ENCODE measurements at places on chromosomes 1 and 21.

DNA sequence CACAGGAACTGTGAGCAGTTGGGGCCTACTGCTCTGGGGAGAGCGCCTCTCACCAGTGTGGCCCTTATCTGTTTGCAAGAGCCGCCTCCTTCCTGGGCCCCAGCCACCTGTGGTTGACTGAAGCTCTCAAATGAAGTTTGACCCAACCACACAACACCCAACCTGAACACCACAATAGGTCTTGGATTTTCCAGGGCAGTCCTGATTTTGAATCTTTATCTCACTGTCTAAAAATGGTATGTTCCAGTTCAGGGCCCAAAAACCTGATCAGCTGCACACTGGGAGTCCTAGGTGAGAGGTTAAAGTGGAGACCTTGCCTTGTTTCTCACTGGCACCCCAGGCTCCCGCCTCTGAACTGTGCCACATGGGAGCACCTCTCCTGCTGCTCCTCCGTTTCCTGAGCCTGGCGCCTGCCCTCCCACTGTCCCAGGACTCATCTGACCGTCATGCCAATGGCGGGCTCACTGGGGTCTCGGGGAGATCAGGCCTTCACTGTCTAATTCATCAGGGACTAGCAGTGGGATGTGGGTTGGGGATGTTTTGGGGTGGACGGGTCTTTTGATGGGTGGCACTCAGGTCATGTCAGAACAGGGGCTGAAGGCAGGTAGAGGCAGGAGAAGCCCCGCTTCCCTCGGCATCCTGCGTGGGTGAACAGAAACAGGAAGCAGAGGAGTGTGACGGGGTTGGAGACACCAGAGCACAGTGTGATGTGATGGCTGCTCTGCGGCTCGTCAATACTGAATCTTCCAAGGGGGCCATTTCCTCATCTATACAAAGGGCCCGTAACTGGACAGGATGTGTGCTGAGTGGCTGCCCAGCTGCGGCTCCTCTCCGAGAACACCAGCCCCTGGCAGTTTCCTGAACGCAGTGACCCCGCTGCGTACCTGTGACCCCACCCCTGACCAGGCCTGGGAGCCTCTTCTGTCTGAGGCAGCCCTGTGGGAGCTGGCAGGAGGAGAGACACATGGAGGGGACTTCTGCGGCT is 59.6 kb upstream of the ITPKB start:
- DNase-seq = no peak

DNA sequence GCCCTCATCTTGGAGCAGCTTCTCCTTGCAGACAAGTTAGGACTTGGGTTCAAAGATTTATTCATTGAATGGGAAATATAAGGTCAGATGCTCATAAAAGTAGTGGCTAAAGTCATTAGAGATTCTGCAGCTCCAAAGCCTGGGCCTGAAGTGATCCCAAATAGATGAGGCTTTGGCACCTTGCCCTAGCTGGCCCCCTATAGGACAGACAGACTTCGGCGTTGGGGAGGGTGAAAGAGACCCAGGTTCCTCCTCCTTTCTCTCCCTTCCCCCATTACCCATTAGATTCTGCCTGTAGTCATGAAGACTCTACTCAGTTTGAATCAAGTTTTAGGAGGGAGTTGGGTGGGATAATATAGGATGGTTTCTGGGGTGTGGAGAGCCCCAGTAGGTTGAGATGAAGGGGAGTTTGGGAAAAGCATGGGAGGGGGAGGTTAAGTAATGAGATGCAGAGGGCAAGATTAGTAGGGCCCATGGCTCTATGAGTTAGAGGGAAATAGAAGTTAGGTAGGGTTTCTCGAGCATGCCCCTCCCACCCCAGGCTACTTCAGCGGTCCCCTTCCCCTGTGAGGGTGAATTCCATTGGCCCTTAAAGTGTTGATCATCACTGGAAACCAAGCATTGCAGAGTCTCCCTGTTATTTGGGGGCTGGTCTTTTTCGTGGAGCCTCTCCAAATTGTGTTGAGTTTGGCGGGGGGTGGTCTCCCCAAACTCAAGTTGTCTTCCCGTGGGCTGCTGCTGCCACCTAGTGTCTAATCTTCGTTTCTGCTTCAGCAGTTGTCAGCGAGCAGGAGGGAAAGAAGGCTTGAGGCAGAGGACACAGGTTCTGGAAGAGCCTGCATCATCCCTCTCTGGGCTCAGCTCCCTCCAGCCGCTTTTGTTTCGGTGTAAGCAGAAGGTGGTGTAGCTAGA is 2.1 kb upstream of the AHDC1 start:
- DNase-seq = peak; percentile 81

DNA sequence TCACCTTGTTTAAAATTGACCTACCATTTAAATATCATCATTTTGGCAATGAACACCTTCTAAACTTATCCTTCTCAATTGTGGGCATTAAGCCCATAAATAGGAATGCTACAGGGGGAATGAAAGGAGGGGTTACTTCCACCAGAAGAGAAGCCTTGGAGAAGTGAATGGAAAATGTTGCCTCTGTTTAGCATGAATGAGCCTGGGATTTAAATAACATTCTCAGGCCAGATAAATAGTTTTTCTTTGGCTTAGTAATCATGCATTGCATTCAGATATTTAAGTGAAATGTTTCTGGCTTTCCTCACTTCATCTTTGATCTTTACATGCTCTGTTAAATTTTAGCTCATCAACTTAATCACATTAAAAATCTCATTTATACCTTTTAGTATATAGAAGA is 284.3 kb upstream of the FMN2 start:
- DNase-seq = no peak

- peak; percentile 70 for DNase-seq
Measured at GRCh38 chr1:208159555-208160258, 84.5 kb downstream of the PLXNA2 start.

DNA sequence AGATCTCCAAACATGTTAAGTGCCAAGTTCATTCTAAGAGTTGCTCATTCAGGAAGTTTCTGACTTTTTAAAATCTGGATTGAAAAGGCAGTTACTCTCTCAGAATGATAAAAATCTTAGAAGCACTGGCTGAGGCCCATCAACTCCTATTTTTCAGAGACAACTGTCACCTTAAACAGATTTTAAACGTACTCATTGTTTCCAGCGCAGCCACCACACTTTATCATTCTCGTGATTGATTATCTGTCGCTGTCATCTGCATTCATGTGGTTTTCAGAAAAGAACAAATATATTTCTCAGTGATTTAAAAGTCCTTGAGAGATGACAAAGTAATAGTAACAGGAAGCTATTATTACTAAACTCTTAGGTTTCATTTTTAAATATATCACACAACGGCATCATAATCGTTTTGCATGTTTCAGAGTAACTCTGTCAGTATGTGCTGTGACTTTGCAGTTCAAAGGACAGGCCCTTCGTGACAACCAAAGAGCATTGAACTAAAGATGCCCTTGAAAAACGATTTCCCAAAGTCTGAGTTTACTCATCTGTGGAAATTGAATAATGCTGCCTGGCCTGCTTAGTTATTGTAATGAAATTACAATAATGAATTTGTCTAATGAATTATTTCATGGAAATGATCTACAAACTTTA is 14.9 kb upstream of the KCNK1 start:
- DNase-seq = no peak

GRCh38 chr21:17693801-17694200 is 81.1 kb upstream of the BTG3 start:
- no peak for DNase-seq

- no peak for DNase-seq
Measured at GRCh38 chr1:87134625-87135328, 193.9 kb upstream of the LMO4 start.

DNA sequence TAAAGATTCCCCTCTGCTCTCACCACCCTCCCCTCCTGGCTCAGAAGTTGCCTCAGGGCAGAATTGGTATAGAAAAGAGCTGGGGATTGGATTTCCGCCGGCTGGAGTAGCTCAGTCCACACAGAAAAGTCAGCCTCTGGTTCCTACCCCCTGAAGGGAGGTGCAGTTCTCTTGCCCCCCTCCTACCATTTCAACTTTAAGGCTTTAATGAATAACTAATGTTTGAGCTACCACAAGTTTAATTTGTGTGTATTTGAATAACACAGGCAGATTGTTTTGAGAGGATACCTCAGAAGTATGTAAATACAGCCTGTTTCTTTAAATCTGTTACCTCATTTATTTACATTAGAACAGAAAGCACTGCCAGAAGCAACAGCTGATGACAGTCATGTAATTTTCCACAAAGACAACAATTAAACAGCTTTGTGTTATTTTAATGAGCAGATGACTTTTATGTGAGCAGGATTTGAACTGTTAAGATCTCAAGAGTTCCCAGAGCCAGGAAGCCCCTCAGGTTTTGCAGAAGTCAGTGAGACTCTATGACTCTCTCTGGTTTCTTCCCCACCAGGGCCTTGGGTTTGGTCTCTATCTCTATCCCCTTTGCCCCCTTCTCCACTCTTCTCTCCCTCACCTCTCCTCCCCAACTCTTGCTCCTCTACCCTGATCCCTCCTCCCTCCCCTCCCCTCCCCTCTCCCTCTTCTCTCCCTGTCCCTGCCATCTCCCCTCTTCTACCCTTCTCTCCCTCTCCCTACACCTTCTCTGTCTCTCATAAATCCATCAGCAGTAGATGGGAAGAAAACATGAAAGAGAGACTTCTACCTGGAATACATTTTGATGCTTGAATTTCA is 26.3 kb downstream of the DUSP10 start:
- DNase-seq = no peak

- DNase-seq = no peak
Measured at GRCh38 chr1:233333086-233333485, 5.6 kb downstream of the MAP3K21 start.

DNA sequence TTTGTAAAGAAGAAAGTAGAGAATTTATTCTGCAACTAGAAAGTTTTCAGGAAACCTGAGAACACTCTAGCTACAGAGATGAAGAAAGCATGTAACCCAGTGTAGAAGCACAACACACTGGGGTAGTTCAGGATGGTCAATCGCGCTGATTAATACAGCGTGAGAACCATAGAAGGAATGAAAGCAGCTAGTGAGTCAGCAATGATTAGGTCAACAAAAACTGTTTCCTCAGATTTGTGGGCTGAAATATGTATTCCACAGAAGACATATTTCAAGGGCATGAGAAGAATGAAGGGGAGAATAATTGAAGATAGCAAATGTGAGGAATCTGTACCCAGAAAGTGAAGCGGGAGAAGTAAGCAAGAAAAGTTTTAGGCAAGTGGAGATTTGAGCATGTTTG is 97.8 kb upstream of the ADGRL2 start:
- DNase-seq = no peak

GRCh38 chr1:201019321-201019977 is 4.1 kb downstream of the KIF21B start:
- no peak for DNase-seq

- no peak for DNase-seq
Measured at GRCh38 chr21:32463367-32463766, 50.9 kb downstream of the EVA1C start.

Data from right kidney (tissue), 9 donors.